Right renal cortex interstitium (tissue), 3 donors: ENCODE measurements at places on chromosomes 7 and 10.

DNA sequence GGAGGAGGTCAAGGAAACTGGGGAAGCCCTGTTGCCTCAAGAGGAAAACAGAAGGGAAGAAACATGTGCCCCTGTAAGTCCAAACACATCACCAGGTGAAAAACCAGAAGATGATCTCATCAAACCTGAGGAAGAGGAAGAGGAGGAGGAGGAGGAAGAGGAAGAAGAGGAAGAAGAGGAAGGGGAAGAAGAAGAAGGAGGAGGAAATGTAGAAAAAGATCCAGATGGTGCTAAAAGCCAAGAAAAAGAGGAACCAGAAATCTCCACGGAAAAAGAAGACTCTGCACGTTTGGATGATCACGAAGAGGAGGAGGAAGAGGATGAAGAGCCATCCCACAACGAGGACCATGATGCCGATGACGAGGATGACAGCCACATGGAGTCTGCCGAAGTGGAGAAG lies 82.7 kb upstream of the SAMD8 start:
- DNase-seq, result no peak

DNA sequence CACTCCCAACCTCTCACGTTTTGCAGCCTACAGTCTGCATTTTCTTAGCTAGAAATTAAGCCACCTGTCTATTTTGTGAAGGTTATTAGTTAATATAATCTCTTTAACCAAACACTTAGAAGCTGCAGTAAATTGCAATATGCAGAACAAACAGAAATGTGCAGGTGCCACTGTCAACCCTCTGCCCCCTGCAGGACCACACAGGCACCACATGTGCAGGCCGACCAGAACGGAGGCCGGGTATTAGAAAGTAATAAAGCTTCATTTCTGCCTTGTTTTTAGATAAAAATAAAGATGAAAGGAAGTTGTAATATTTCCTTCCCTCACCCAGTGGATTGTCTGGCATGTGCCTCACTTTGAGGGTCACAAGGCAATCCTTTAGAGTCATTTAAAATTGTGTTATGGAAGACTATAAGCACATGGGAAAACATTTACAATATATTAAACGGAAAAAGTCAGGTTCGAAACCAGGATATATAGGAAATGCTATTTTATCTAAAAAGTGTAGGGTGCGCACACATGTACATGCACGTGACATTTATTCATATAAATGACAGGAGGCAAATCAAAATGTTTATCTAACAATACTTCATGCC lies 158.2 kb downstream of the ARHGAP12 start:
- no peak for DNase-seq

DNA sequence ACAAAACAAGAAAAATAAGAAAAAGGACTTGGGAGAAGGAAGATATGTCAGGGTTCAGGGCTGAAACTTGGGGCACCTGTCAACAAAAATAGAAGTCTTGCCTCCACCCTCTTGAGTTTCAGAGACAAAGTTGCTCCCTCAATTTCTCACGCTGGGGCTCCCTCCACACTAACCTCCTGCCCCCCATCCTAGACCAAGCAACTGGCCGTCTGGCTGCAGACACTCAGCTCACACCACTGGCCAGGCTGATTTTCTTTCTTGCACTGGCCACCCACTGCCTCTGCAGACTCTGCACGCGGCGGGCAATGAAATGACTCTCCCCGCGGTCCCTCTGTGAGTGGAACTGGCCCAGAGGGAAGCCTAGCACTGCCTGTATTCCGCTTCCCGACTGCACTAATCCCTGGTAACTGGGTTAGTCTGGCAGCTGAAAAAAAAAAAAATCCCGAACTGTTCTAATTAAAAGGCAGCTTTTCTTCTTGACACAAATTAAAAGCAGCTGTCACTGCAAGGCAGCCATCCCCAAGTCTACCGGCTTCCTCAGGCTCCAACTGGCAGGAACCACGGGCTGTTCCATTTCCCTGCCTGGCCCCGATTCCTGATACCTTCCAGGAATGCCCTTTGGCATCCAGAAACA lies 83.5 kb downstream of the SPDYE5 start:
- DNase-seq, result no peak

GRCh38 chr10:58137813-58138212 lies 129.9 kb downstream of the IPMK start:
- peak; percentile 56 for DNase-seq

GRCh38 chr10:34641147-34641912 lies 173.8 kb downstream of the PARD3 start:
- DNase-seq, result no peak

DNA sequence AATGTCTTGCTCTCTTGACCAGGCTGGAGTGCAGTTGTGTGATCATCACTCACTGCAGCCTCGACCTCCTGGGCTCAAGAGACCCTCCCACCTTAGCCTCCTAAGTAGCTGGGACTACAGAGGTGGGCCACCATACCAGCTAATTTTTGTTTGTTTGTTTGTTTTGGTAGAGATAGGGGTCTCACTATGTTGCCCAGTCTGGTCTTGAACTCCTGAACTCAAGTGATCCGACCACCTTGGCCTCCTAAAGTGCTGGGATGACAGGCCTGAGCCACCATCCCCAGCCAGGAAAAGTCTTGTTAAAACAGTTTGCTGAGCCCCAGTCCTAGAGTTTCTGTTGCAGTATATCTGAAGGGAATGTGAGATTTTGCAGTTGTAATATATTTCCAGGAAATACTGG lies 83.9 kb downstream of the SKIDA1 start:
- no peak for DNase-seq

DNA sequence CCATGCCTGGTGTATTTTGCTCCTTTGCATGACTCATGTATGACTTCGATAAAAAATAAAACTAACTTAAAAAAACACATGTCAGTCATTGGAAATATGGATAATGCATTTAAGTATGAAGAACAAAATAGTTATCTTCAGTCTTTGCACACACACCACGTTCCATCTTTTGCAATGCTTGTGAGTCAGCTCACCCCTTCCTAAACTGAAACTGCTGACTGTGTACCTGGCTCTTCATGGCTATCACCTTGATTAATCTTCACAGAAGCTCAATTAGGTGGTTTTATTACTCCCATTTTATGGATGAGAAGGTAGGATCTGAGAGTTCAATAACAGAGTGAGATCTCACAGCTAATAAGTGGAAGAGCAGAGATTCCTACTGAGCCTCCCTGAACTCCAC lies 79.5 kb downstream of the CARD11 start:
- no peak for DNase-seq

GRCh38 chr7:88115258-88115796 lies 104.5 kb downstream of the SRI start:
- DNase-seq, result no peak

DNA sequence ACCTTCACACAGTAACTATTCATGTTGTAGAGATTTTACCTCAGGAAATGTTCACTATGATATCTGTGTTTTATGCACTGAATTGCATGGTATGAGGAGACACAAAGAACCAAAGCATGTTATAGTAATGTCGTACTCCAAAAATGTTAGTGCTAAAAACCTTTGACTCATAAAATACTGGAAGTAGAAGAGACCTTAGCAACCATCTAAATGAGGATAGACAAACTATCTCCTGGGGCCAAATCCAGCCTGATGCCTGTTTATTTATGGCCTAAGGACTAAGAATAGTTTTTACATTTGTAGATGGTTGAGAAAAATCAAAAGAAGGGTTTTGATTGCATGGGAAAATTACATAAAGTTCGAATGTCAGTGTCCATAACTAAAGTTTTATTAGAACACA lies 535.1 kb downstream of the INHBA start:
- no peak for DNase-seq

GRCh38 chr10:12501841-12502525 lies 152.6 kb downstream of the CAMK1D start:
- DNase-seq, result no peak

DNA sequence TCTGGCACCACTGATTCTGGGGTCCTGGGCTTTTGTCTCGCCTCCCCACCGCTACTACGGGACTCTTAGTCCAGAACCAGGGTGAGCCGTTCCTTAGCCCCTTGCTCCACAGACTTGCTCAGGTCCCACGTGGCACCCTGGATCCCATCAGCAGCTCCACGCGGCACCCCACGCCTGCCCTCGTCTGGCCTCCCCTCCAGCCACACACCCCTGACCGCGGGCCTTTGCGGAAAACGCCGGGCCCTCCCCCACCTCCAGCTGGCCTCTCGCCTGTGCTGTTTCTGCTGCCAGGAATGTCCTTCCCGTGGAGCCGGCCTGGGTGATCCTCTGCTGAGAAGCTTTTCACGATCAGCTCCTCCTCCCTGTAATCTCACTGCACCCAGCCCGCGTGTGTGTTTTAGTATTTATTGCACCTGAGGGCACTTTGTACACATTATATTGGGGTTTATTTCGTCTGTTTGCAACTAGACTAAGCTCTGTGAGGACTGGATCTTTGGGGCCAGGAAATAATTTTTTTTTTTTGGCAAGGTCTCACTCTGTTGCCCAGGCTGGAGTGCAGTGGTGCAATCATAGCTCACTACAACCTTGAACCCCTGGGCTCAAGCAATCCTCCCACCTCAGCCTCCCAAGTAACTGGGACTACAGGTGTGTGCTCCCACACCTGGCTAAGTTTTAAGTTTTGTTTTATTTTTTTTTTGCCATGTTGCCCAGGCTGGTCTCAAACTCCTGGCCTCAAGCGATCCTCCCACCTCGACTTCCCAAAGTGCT lies 10.5 kb upstream of the TTYH3 start:
- DNase-seq, result no peak

GRCh38 chr7:43118313-43118712 lies 5.9 kb downstream of the HECW1 start:
- DNase-seq, result no peak

GRCh38 chr7:44631458-44632115 lies 25.2 kb downstream of the OGDH start:
- DNase-seq, result no peak

DNA sequence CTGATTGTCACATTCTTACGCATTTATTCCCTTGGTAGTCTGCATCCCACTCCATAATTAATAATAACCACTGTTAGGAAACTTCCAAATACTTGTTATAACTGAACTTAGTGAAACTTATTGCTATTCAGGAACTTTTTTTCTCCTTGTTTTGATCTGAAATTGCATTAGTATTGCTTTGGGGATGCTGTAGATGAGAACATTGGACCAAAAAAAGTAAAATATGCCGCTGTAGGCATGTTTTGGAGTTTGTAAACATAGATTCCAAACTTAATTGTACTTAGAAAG lies 1.7 kb downstream of the PPP1R9A start:
- no peak for DNase-seq

DNA sequence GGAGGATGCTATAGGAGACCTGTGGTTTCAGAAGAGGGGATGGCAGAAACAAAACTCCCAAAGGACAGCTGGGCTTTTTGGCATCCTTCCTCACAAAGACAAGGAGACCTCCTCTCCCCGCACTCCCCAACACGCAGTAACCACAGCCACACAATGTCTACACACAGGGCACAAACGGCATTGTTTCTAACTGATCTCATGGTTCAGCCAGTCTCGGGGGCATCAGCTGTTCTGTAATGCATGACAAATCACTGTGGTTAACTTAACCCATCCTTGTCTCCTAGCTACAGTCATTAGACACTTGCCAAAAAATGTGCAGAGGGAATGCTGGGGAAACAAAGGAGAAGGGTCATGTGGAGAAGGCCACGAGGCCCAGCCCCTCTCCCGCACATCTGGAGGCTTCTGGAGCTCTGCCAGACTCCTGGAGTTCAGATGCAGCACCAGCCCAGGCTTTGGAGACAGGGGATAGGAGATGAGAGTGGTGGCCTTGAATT lies 7.6 kb upstream of the ADAMTS14 start:
- no peak for DNase-seq

GRCh38 chr10:59234194-59234593 lies 57.8 kb downstream of the PHYHIPL start:
- DNase-seq, result no peak

GRCh38 chr10:61189912-61190311 lies 245.9 kb upstream of the RHOBTB1 start:
- no peak for DNase-seq

DNA sequence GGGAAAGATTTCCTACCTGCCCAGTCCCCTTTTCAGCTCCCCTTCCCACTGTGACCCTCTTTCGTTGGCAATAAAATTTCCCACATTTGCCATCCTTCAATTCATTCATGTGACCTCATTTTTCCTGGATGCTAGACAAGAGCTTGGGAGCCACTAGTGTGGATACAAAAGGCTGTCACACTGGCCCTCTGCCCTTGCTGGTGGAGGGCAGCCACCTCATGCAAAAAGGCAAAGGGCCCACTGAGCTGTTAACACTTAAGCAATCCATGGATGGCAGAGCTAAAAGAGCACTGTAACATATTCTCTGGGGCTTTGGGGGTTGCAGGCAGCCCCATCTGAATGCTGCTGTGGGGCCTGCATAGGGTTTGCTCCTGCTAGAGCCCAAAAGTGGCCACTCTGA lies 315.1 kb downstream of the NEBL start:
- DNase-seq, result no peak

DNA sequence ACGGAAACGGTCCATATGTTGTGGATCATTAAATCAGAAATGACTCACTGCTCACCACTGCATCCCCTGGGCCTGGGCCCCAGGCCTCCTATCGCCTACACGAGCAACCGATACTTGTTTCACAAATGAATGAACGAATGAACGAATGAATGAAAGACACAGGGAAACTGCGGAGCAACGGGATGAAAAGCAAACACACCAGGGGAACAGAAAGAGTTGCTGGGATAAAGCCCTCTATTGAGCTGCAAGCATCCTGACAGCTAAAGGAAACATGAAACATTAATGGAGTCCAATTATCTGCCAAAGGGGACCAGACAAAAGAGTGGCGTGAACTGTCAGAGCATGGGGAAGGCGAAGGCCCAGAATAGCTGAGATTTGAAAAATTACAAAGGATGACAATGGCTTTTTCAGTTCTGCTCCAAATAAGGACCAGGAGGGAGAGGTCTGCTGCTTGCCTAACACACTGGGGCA lies 92.1 kb downstream of the GRB10 start:
- no peak for DNase-seq

DNA sequence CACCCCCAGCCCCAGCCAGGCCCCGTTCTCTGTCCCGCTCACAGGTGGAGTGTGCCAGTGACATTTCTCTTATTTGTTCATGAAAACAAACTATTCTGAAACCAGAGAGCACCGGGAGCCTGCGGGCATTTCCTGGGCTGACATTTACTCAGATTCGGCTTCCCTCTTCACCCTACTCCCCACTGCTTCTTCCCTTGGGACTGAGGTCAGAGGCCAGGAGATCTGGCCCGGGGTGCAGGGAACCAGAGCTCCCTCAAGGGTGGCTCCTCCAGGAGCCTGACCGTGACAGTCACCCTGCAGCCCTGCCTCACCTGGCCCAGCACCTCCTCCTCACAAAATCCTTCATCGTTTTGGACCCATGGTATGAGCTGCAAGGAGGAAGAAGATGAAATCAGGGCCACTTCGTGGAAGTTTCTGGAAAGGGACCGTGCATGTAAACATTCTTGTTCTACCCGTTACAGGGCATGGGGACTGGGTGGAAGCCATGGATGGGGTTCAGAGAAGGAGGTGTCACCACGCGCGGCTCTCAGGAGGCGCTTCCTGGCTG lies 12.2 kb downstream of the BHLHA15 start:
- no peak for DNase-seq

GRCh38 chr7:127817466-127817865 lies 165.5 kb downstream of the SND1 start:
- no peak for DNase-seq

GRCh38 chr7:141144921-141145629 lies 71.2 kb downstream of the TMEM178B start:
- DNase-seq, result no peak

GRCh38 chr10:106751091-106751490 lies 413.4 kb downstream of the SORCS1 start:
- DNase-seq, result no peak

- DNase-seq, result no peak
These were observed 71.4 kb downstream of the SGMS1 start for GRCh38 chr10:50552308-50552707.

GRCh38 chr10:110993024-110993693 lies 73.8 kb downstream of the SHOC2 start:
- no peak for DNase-seq
